Stimulated activated CD8-positive, alpha-beta memory T cell treated with anti-CD3 and anti-CD28 coated beads, Interleukin-4, amount 100 ng/mL, for 1 hour (primary cell): ENCODE measurements at places on chromosomes 1 and 21.

DNA sequence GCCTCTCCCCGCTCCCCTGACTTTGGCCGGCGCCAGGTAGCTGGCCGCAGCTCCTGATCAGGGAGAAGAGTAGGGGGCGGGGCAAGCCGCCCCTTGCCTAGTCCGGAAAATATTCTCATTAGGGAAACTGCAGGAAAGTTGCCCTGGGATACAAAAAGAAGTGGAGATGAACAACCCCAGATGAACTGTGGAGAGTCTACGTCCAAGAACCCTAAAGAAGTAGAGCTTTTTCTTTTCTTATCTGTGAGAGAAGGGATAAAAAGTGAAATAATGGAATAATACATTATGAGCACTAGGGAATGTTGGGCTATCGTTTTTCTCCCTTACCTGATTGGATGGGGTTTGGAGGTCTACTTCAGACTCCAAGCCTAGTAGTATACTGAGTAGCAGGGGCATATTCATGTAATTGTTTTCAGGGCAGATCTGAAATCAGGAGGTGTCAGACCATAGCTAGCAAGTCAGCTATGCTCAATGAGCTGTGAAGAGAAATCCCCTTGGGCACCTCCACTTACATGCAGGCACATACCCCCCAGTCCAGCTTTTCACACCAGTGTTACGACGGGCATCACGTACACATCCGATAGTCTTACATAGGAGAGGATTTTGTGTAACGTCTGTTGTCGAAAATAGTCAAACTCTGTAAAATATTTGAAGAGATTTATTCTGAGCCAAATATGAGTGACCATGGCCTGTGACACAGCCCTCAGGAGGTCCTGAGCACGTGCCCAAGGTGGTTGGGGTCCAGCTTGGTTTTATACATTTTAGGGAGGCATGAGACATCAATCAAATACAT is 1.7 kb upstream of the DUSP10 start:
- no peak for DNase-seq

DNA sequence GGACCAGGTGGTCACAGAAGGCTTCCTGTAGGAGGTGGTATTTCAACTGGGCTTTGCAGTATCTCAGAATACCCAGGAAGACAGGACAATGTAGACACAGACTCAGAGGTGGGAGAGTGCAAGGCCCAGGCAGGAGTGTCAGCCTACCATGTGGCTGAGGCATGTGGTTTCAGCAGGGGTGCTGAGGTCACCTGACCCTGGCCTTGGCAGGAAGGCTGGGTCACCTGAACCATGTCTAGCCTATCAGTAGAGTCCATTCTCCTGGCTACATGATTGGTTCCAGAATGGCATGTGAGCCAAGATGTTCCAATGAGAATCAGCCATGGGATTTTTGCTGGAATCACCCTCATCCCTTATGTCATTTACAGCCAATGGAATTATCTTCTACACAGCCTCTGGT is 169.4 kb downstream of the ACTL8 start:
- no peak for DNase-seq

GRCh38 chr21:45323487-45324311 is 36.0 kb upstream of the POFUT2 start:
- no peak for DNase-seq

- DNase-seq = no peak
These were observed 13.7 kb downstream of the LGR6 start for GRCh38 chr1:202207292-202207691.

DNA sequence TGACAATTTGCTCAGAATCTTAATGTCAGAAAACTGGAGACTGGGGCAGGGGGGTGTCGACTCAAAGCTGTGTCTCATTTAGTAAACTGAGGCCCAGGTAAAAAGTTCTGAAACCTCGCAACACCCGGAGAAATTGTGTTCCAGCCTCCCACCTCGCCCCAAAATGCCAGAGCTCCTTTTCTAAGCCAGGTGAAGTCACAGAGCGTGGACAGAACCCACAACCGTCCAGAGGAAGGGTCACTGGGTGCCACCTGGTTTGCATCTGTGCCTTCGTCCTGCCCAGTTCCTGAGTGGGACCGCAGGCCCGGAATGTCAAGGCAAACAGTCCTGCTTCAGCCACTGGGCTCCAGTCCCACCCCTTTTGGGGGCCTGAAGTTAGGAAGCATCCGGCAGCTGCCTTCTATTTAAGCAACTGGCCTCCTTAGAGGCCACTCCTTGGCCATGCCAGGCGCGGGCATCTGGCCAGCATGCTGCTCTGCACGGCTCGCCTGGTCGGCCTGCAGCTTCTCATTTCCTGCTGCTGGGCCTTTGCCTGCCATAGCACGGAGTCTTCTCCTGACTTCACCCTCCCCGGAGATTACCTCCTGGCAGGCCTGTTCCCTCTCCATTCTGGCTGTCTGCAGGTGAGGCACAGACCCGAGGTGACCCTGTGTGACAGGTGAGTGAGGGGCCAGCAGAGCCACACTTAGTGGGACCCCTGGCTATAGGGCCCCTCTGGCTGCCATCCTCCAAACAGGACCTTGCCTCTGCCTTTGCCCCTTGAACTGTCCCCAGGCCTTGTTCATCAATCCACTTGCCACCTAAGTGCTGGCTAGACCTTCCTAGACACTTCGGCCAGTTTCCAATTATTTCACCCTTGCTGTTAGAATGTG is at the start of gene TAS1R1:
Gene TAS1R1 (plus strand): TSS at position 401 of the 872 bp plus-strand sequence. CDS start 67 bp downstream, at position 468.
- no peak for DNase-seq

GRCh38 chr1:20102875-20103274 is 16.5 kb downstream of the PLA2G2D start:
- DNase-seq = no peak

DNA sequence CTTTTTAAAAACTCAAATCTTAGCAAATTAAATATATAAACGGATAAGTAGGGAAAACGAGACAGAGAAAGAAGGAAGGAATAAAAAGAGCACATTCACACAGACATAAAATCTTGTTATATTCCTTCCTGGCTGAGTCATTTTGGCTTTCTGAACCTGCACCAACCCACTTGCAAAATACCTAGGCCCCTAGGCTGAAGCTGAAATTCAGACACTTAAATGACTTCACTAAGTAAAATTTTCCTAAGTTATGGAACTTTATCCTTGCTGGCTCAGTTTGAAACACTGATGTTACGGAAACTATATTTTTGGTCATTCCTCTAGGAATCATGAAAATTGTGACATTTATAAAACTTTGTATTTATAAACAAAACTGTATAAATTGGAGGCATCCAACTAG is 462.8 kb upstream of the NFIA start:
- no peak for DNase-seq

- no peak for DNase-seq
These were observed 207.9 kb upstream of the LYPLAL1 start for GRCh38 chr1:218965821-218966220.

DNA sequence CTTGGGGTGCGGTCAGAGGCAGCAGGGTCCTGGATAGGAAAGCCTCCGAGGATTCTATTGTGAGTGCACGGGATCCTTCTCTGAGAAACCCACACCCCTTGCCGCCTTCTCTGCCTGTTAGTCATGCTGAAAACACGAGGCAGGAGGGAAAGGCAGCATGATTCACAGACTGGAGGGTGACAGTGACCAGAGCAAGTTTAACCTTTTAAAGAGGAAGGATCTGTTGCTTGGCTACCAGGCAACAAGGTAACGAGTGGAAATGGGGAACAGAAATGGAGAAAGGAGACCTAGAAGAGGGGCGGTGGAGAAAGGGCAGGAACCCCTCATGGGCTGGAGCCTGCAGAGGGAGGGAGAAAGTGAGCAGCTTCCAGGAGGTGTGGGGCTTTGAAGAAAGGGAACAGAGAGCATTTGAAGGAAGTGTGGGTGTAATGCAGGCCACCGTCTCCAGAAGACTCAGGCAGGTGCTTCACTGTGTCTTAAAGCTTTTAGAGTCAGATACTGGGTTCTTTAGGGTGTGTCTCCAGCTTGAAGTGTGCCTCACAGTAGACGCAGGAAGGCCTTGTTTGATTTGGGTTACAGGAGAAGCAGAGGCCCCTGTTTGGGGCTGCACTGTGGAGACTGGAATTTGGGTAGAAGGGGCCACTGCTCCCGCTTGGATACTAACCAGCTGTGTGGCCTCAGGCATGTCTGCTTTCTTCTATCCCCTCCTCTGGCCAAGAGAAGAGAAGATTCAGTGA is 19.1 kb downstream of the OPTC start:
- no peak for DNase-seq

GRCh38 chr1:191528275-191528674 is 630.0 kb upstream of the RGS18 start:
- no peak for DNase-seq

GRCh38 chr1:50980505-50980904 is 10.5 kb downstream of the CDKN2C start:
- no peak for DNase-seq

- no peak for DNase-seq
These were observed 15.6 kb upstream of the ETV3 start for GRCh38 chr1:157153746-157154145.

- DNase-seq = no peak
These were observed 2.3 kb upstream of the MED18 start for GRCh38 chr1:28326515-28326914.

DNA sequence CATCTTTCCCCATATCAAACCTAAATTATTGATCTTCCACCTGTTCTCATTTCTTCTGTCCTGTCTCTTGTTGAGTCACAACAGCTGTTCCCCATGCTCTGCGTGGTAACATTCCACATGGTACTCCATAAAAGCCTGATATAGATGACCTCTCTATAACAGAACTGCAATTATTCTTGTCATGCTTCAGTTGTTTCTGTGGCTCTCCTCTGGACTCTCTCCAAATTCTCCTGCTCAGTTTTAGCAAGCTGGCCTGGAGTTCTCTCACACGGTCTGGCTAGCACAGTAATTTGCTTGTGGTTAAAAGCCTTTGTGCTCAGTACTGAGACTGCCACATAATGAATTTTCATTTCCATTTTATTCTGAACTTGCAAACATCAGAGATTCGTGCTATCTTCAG is 10.6 kb upstream of the LRRC39 start:
- no peak for DNase-seq

DNA sequence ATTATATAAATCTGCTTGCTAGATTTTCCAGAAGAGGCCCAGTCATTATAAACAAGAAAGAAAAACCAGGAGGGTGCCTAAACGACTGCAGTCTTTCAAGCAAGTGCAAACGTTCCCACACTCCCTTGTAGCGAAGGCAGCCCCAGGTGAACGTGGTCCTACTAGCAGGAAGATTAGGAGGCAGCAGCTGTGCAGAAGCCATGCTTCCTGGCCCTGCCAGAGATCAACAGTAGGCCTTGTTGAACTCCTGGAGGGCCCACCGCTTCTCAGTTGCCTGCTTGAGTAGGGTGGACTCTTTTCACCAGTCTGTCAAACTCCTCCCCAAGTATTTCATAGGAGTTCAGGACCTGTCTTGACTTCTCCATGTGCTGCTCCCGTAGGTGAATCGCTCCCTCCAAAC is 163.0 kb upstream of the GORAB start:
- no peak for DNase-seq

- DNase-seq = no peak
These were observed 27.9 kb upstream of the AGO1 start for GRCh38 chr1:35854989-35855700.

GRCh38 chr1:21657456-21658190 is 11.5 kb downstream of the RAP1GAP start:
- DNase-seq = no peak

- DNase-seq = no peak
These were observed 365.6 kb downstream of the ZP4 start for GRCh38 chr1:237525102-237525501.

- DNase-seq = no peak
These were observed at the start of gene SELENBP1 for GRCh38 chr1:151372058-151372934. Gene SELENBP1 (minus strand): TSS chr1:151372705. CDS start chr1:151372641, 64 bp downstream.

GRCh38 chr1:91172541-91172940 is 150.7 kb upstream of the ZNF644 start:
- no peak for DNase-seq

GRCh38 chr1:61742620-61743430 is 545 bp downstream of the PATJ start:
- DNase-seq = no peak

GRCh38 chr21:40566486-40566885 is 280.5 kb downstream of the DSCAM start:
- no peak for DNase-seq

- DNase-seq = no peak
These were observed 17.5 kb downstream of the SLC26A9 start for GRCh38 chr1:205925736-205926135.

DNA sequence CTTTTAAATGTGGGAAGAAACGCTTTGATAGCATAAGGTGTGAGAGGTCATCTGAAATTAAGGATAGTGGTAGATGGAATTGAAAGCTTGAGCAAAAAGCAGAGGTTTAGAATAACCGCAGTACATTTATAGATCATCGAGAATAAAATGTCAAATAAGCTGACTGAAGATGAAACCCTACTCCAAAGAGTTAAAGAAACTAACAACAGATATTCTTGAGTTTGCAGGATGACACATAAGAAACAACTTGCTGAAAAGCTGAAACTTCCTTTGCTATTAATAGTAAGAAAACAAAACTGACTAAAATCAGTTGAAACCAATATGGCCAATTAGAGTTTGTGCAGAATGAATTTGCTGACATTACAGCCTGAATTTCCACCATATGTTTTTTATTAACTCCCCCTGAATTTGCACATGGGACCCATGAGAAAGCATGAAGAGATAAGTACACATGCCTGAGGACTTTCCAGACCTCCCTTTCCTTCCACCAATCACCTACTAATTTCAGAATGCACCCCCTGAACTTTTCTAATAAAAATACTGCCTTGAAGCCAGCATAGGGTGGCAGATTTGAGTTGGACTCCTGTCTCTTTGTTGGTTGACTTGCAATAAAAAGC is 1.7 kb upstream of the C1orf185 start:
- DNase-seq = no peak

DNA sequence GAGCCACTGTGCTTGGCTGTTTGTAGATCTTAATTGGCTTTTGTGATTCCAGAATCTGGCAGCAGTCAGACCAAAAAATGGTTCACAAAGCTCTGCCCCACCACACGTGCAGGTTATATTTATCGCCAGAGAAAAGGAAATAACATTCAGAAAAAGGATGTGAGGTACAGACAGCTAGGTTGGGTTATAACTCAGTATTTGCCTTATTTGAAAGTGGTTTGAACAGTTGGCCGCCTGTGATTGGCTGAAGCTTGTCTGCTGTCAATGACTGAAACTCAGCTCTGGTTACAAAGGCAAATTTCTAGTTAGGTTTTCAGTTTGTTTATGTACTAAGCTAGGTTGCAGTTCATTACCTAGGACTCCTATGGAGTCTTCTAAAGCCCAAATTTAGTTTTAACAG is 9.6 kb downstream of the SH3BGR start:
- no peak for DNase-seq

DNA sequence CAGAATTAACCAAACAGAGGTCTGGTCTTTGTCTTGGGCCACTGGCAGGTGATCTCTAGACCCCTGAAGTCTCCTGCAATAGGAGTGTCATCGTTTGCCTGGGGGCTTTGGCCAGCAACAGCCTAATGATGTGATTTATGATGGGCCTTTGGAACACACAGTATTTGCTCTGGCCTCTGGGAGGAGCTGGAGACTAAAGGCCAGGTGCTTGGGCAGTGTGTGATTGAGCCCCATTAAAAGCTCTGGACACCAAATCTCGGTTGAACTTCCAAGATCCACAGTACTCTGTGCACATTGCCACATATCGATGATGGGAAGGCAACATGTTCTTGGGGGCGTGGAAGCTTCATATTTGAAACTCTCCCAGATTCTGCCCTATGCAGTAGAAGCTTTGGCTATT is 32.0 kb upstream of the TLR5 start:
- no peak for DNase-seq
